ENCODE measurements at places on chromosomes 1 and 21.

DNA sequence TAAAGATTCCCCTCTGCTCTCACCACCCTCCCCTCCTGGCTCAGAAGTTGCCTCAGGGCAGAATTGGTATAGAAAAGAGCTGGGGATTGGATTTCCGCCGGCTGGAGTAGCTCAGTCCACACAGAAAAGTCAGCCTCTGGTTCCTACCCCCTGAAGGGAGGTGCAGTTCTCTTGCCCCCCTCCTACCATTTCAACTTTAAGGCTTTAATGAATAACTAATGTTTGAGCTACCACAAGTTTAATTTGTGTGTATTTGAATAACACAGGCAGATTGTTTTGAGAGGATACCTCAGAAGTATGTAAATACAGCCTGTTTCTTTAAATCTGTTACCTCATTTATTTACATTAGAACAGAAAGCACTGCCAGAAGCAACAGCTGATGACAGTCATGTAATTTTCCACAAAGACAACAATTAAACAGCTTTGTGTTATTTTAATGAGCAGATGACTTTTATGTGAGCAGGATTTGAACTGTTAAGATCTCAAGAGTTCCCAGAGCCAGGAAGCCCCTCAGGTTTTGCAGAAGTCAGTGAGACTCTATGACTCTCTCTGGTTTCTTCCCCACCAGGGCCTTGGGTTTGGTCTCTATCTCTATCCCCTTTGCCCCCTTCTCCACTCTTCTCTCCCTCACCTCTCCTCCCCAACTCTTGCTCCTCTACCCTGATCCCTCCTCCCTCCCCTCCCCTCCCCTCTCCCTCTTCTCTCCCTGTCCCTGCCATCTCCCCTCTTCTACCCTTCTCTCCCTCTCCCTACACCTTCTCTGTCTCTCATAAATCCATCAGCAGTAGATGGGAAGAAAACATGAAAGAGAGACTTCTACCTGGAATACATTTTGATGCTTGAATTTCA lies 26.3 kb downstream of the DUSP10 start:
- DNase-seq = no peak

DNA sequence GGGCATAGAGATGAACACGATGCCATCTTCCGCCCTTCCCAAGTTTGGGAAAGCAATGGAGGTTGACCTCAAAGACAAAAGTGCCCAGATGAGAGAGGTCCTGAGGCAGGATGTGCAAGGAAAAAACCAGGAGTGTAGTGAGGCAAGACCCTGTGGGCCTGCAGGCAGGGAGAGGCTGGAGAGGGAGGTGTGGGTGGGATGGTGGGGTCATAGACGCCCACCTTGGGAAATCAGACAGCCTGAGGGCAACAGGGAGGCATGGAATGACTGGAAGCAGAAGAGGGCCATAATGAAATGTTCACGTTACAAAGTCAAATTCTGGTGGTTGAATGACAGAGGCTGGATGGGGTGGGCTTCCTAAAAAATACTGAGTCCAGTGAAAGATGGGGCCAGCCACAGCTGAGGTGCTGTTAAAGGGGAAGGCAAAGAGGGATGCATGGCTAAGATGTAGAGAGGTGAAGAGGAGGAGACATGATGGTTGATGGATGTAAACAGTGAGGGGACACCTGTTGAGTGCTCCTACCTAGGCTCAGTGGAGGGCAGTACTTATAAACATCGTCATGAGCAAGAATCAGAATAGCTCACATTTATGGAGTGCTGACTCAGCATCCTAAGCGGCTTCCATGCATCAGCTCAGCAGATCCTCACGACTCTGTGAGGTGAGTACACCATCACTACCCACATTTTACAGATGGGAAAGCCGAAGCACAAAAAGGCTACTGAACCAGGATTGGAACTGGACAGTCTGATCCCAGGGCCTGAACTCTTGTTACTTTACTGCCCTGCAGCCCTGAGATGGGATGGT lies 42.0 kb downstream of the GRIK3 start:
- no peak for DNase-seq

DNA sequence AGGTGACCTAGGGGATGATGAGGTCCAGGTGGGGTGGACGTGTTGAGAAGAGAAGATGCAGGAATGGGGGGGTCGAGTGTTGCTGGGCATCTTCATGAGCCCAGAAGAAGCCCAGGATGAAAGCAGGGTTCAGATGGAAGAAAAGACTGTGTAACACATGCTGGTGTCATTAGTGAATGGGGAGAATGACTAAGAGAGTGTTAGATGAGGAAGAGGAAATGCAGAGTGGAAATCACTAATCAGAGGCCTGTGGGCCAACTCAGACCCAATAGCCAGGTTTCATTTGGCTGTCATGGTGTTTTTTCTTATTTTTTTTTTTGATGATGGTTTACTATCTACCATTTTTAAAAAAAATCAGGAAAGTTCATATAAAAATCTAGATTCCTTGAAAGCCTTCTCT lies 180.8 kb upstream of the CAMK1G start:
- DNase-seq = no peak

- no peak for DNase-seq
Measured at GRCh38 chr21:36483095-36483494, 3.2 kb upstream of the CLDN14 start.

DNA sequence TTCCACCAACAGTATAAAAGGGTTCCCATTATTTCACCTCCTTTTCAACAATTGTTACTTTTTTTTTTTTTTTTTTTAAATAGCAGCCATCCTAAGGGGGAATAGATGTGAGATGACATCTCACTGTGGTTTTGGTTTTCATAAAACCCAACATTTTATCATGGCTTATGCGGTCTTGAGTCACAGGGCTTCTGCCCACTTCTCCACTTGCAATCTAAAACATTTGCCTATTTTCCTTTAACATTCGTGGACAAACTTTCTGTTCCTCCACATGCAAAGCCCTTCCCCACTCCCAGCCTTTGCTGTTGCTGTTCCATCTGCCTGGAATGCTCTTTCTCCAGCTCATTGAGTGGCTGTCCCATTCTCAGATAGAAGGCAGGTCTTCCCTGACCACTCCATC lies 239.7 kb upstream of the KCNK2 start:
- no peak for DNase-seq

DNA sequence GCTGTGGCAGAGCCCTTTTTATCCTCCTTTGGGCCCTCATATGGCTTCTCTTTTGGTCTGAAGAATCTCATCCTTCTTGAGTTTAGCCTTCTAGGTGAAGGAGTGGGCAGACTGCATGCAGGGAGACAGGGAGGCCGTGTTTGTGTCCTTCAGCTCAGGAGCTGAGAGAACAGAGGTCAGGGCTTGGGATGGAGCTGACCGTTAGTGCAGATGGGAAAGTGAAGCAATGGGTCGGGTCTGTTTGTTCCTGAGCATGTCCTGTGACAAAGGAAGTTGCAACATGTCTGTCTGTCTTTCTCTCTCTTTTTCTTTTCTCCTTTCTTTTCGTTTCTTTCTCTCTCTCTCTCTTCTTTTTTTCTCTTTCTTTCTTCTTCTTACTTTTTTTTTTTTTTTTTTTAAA lies 14.9 kb downstream of the MAPKAPK2 start:
- DNase-seq = no peak

GRCh38 chr1:218557731-218558130 lies 212.6 kb downstream of the TGFB2 start:
- DNase-seq = peak; percentile 82

DNA sequence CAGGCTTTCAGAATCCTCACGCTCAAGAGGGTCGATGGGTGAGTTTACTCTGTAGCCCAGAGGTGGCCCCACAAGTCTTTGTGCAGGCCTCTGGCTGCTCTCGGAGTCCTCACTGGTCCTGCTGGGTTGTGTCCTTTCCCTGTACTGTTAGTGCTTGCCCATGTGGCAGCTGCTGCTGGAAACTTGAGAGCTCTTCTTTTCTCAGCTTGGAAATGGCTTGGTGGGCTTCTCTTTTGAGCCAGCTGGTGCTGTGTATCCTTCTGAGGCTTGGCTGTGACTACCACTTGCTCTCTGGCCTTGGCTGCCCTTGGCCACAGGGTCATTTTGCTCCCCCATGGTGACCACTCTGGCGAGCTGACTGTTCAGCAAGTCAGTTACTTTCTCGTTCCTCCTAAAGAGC lies 82.2 kb upstream of the LMO4 start:
- DNase-seq = no peak

- DNase-seq = no peak
Measured at GRCh38 chr1:207644166-207644851, 624 bp upstream of the CR1L start.

DNA sequence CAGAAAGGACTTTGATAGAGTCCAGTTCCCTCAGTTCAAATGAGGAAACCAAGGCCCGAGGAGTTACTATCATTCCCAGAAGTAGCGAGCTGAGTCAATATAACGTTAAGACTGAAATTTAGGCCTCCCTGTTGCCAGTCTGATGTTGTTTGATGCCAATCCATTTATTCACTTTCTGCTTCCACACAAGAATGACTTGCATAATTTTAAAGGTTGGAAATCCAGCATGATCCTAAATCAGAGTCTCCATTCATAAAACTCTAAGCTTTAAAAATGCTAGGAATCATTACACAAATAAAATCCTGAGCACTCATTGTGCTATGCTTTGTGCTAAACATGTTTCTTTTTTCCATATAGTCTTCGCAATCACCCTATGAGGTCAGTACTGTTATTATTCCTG lies 414.4 kb downstream of the PTBP2 start:
- DNase-seq = no peak

- no peak for DNase-seq
Measured at GRCh38 chr1:24934310-24935195, 4.5 kb upstream of the RUNX3 start.

DNA sequence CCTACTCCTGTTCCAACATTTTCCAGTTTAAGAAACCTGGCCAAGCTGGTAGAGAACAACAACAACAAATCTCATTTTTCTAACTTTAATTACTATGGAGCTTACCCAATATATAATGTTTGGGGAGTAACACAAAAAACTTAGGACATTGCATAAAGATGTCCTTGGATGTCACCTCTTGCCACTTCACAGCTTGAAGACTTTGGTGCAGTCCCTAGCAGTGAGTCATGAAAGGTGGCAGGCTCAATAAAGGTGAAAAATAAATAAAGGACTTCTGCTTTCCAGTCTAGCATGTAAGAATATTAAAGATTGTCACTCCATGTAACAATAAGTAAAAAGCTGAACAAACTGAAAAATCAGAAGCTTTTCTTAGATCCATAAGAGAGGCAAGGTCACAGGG lies 17.6 kb upstream of the SELP start:
- no peak for DNase-seq

DNA sequence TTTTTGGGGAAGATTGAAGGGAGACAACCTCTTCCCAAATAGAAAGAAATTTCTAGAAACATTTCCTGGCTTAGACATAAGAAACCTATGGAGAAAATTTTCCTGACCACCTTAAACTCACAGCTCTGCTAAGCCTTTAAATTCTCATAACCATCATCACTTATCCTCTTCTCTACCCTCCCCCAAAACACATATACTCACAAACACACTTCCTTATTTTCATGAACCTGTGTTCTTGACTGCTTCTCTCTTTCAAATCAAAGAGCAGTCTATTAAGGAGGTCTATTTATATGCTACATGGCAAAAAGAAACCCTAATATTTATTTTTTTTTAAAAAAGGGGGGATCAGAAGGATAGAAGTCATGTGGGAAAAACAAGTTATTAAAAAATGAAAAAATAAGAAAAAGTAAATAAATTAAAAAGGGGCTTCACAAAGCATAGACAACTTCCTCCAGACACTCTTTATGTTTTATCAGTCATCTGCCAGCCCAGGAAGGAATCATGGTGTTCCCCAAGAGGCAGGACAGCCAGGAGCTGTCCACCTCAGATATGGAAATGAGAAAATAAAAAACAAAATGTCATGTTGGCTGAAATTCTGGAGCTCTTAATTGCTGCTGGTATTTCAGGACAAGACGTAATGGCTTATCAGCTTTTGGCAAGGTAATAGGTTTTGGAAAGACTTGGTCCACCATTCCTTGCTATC lies 12.8 kb upstream of the RGS2 start:
- no peak for DNase-seq

DNA sequence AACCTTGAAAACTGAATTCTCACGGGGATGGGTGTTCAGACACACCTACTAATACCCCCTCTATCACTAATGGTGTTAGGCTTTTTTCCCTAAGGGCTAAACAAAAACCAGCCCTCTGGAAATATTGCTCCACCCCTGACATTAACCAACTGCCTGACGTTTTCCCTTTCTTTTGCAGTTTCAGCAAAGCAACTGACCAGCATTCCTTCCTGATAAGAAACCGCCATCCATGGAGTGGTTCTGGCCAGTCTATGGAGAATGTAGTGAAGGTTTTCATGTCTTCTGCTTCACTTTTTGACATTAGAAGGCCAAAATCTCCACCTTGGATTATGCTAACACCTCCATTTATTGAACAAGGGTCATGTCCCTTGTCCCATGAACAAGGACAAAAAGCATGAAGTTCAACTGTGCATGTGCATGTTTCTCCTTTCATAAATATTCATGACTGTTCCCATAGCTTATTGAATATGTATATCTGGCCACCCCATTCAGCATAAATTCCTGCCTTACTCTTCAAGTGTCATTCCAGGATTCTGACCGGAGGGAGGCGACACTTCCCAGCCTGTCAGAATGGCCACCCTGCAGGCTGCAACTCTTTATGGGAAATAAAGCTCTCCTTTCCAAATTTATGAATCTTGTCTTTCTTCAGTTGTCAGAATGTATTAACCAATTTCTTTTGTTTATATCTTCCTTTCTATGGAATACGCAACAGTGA lies 314.3 kb downstream of the HHIPL2 start:
- no peak for DNase-seq

- no peak for DNase-seq
Measured at GRCh38 chr1:206490771-206491405, 16.4 kb upstream of the RASSF5 start.

GRCh38 chr1:40384887-40385286 lies 11.4 kb downstream of the SMAP2 start:
- DNase-seq = no peak

GRCh38 chr1:73886716-73887115 lies 311.3 kb downstream of the LRRIQ3 start:
- DNase-seq = no peak

DNA sequence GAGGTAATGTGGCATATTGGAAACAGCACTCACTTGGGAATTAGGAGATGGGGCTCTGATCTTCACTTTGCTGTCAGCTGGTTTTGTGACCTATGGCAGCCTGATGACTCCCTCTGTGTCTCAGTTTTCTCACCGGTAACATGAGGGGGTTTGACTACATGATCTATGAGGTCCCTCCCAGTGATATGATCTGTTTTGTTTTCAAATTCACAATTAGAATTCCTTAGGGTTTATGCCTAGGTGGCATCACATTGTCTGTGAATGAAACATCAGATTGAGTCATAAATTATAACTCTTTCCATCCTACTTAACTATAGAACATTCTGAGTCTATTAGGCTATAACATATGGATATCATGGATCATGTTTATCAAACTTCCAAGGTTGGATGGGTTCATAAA lies 386.6 kb downstream of the PTBP2 start:
- no peak for DNase-seq

All from HT-29 (cell line).